ENCODE measurements at places on chromosomes 7 and 10. TPM values are rescaled to one million over a fixed set of nuclear protein-coding genes. Genes with fewer than 3 reads are reported as not detected.

DNA sequence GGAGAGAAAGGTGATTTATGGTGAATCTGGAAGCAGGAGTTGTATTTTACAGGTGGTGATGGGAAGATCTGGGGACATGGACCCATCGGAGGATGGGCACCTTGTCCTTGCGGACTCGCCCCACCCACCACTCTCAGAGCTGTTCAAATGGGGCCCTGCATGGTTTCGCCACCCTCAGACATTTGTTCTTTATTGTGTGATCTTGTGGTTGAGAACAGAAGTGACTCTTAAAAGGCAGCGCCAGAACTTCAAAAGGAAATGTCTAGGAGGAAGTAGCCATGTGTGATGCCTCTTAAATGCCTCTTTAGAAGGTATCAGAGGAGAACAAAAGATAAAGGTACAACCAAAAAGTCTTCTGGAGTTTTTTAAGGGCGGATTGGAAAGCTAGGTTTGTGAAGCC lies 205.7 kb downstream of the KIAA1217 start:
- no peak overlapping the region for H3K27ac ChIP-seq
- no peaks in the 10 kb centered on the region for H3K4me1 ChIP-seq
- no peaks in the 10 kb centered on the region for H3K36me3 ChIP-seq

GRCh38 chr10:133455611-133456031 lies 1.9 kb downstream of the SCART1 start:
- no peak for DNase-seq
- H3K36me3 ChIP-seq, result no peaks in the 10 kb centered on the region
- H3K27me3 ChIP-seq, result no peaks in the 10 kb centered on the region
- H3K27ac ChIP-seq, result no peak overlapping the region
- H3K4me1 ChIP-seq, result no peaks in the 10 kb centered on the region

FBXW4 gene
- total RNA-seq, result 35.3 TPM

EPHB6 gene
- total RNA-seq, result 12.6 TPM

DNA sequence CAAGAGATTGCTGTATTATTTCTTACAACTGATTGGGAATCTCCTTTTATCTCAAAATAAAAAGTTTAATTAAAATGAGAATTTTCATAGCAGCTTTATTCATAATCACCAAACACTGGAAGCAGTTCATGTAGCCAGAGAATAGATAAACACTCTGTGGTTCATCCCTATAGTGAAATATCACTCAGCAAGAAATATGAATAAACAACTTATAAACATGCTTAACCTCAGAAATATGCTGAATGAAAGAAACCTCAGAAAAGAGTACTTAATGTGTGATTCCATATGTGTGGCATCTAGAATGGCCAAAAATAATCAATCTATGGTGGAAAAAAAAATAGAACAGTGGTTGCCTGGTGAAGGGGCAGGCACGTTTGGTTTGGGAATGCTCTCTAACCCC lies 33.3 kb downstream of the MYO1G start:
- no peak overlapping the region for H3K27ac ChIP-seq
- no peaks in the 10 kb centered on the region for H3K27me3 ChIP-seq
- H3K4me1 ChIP-seq, result 0 out of 2 replicates have a peak, but pooled peaks cover 2% of the 10 kb centered on the region

OR13A1 gene
- total RNA-seq, result not detected

ATRNL1 gene
- total RNA-seq, result 1.3 TPM

DNA sequence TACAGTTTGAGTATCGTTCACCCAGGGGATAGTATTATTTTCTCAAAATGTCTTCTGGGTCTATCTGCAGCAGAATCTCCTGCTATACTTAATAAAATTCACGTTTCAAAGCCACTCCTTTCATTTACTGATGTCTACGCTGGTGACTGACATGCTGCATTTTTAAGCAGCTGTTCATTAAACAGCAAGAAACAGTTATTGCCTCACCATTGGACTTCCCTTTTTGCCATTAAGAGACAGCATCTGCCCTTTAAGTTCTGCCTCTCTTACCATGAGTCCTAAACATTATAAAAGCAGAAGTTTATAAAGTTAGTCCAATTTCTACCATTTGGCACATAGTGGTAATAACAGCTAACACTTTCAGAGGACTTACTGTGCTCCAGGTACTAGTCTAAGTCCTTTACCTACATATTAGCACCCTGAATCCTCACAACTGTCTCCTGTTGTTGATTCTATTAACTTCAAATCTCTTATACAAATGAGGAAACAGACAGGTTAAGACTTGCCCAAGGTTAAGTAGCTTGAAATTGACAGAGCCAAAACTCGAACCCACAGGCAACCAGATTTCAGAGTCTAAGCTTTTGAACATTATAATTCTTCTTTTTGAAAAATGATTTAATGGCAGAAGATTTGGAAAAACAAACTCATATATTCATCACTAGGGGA lies 169.5 kb downstream of the SNX13 start:
- no peak overlapping the region for H3K27ac ChIP-seq
- no peaks in the 10 kb centered on the region for H3K27me3 ChIP-seq
- no peaks in the 10 kb centered on the region for H3K4me1 ChIP-seq
- no peaks in the 10 kb centered on the region for H3K36me3 ChIP-seq
- DNase-seq, result no peak

GRCh38 chr10:79562135-79562756 lies 2.0 kb upstream of the SFTPA2 start:
- H3K36me3 ChIP-seq, result no peaks in the 10 kb centered on the region
- no peak overlapping the region for H3K4me3 ChIP-seq
- H3K27ac ChIP-seq, result no peak overlapping the region
- H3K27me3 ChIP-seq, result no peaks in the 10 kb centered on the region

GRCh38 chr7:88200261-88200660 lies 19.6 kb downstream of the SRI start:
- no peaks in the 10 kb centered on the region for H3K27me3 ChIP-seq
- H3K27ac ChIP-seq, result no peak overlapping the region

GRCh38 chr10:94038024-94038423 lies 44.3 kb downstream of the PLCE1 start:
- H3K27ac ChIP-seq, result no peak overlapping the region
- H3K4me3 ChIP-seq, result no peak overlapping the region
- no peaks in the 10 kb centered on the region for H3K36me3 ChIP-seq
- no peaks in the 10 kb centered on the region for H3K27me3 ChIP-seq
- peaks cover 6% of the 10 kb centered on the region for H3K4me1 ChIP-seq

DNA sequence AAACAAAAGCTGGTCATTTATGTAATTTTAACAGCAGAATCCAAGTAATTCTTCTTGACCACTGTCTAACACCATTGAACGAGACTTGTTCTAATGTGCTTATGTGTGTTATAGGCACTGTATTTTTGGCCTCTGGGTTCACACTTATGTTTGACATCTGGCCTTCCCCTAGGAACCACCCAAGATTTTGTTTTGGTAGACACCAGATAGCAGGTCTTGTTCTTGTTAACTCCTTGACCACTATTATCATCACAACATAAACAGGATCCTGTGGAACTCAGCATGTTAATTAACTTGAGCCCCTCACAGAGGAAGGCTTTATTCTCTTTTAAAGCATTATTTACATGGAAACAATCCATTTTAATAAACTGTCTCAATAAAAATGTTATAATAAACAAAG lies 167.7 kb downstream of the SEMA3D start:
- no peaks in the 10 kb centered on the region for H3K36me3 ChIP-seq
- H3K4me3 ChIP-seq, result no peak overlapping the region
- no peaks in the 10 kb centered on the region for H3K27me3 ChIP-seq
- H3K4me1 ChIP-seq, result no peaks in the 10 kb centered on the region

DCLRE1C gene
- 14.5 TPM for total RNA-seq

DNA sequence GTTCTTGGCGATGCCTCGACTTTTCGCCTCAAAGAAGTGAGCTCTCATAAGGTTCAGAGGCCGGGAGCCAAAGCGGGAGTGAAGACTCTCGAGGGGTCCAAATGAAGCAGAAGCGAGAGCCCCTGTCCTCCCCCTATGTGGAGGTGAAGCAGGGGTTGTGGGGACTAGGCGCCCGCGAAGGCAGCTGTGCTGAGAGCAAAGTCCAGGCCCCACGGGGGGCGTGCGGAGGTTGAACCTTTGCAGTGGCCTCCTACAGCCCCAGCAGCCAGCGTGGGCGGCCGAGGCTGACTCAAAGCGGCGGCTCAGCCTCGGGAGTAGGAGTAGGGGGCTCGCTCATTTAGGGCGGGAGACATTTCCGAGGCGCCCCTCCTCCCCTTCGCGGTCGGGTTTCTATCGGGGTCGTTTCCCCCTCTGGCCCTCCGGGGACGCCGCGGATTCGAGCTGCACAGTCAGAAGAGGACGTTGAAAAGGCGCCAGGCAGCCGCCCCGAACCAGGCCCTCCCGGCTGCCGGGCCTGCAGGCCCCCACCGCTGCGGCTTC lies 553 bp upstream of the ADD3 start:
- H3K4me3 ChIP-seq, result peak overlapping the region; percentile 81
- no peaks in the 10 kb centered on the region for H3K27me3 ChIP-seq
- H3K36me3 ChIP-seq, result no peaks in the 10 kb centered on the region
- H3K4me1 ChIP-seq, result peaks cover 21% of the 10 kb centered on the region
- H3K27ac ChIP-seq, result peak overlapping the region; percentile 45
- DNase-seq, result no peak

DNA sequence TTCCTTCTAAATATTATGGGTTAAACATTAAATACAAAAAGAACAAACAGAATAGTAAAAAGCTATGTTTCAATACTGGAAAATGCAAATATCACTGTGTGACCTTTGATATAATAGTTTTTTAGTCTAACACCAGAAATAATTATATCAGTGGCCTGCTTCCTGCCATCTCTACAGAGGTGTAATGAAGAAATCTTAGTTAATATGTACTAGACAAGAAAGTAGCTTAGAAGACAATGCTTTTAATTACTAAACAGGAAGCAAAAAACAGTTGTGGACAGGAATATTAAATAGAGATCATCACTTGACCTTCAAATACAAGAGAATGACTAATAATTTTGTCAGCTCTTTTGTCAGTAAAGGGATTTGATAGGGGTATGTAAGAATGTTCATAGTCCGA lies 47.4 kb upstream of the LRRN3 start:
- H3K4me3 ChIP-seq, result no peak overlapping the region
- H3K27me3 ChIP-seq, result no peaks in the 10 kb centered on the region
- no peak overlapping the region for H3K27ac ChIP-seq
- DNase-seq, result no peak

DNA sequence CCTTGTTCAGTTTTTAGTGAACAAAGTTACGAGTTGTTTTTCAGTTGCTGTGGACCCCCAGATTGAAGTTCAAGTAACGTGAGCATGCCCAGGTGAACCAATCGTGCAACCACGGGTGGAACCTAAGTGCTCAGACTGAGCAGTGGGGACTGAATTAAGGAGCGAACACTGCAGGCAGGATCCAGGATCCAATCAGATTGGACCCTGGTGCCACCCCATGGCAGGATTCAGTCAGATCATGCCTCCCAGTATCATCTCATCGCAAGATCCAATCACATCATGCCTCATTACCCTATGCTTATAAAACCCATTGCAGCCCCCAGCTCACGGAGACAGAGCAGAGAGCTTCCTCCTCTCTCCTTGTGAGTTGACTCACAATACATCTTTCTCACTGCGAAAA lies 80.9 kb downstream of the PFKFB3 start:
- no peaks in the 10 kb centered on the region for H3K36me3 ChIP-seq
- DNase-seq, result no peak
- no peaks in the 10 kb centered on the region for H3K27me3 ChIP-seq
- peaks cover 26% of the 10 kb centered on the region for H3K4me1 ChIP-seq
- H3K27ac ChIP-seq, result no peak overlapping the region
- no peak overlapping the region for H3K4me3 ChIP-seq

BTBD16 gene
- total RNA-seq, result 0.27 TPM
